ENCODE measurements at places on chromosomes 16 and 17. TPM values are rescaled to one million over a fixed set of nuclear protein-coding genes. Genes with fewer than 3 reads are reported as not detected.

Gene ETV4
- total RNA-seq = 10.0 TPM

Gene NUFIP2
- total RNA-seq = 66.9 TPM

Gene TMEM88
- 4.6 TPM for total RNA-seq

Gene SLC16A5
- 2.8 TPM for total RNA-seq

Gene PRSS33
- 0.13 TPM for total RNA-seq

All from activated CD8-positive, alpha-beta memory T cell treated with anti-CD3 and anti-CD28 coated beads for 36 hours (primary cell).